Gastrocnemius medialis (tissue), 4 donors: ENCODE measurements at places on chromosomes 2 and 18. TPM values are rescaled to one million over a fixed set of nuclear protein-coding genes. Genes with fewer than 3 reads are reported as not detected.

DNA sequence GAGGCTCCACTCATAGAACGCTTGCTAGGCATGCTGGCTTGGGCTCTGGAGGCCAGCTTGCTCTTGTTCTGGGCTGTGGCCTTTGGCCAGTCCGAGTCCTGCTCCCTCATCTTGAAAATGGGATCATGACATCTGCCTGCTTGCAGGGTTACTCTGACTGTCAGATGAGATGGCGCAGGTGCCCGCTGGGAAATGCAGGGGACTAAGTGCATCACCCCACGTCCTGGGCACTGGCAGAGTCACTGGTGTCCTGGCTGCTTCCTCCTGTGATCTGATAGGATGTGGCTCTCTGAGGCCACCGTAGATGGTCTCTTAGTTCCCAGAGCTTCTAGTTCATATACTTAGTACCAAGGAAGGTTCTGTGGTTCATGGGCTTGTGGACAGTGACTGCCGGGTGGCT, 18.5 kb downstream of the LDLRAD4 start:
- no peak for DNase-seq
- no peaks in the 10 kb centered on the region for H3K27me3 ChIP-seq
- no peak overlapping the region for H3K27ac ChIP-seq
- no peaks in the 10 kb centered on the region for H3K36me3 ChIP-seq
- peaks cover 10% of the 10 kb centered on the region for H3K4me1 ChIP-seq
- H3K4me3 ChIP-seq = no peak overlapping the region

DNA sequence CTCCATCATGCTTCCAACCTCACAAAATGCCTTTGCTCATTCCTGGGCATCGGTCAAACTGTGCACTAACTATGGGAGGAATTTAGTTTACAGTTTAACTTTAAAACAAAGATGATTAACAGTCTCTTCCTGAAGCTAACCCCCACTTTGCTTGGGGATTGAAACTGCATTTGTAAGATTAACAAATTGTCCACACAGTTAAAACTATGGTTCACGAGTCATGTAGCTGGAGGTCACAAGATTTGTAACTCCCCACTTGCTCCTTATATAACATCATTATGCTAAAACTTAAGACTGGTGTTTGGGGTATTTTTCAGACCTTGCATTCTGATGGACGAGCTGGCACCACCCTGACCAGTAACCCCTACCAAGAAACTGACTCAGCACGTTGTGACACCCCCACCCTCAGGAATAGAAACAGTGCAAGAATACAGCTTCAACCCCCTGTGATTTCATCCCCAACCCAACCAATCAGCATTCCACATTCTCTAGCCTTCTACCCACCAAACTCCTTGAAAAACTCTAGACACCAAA, 252.3 kb downstream of the MBD5 start:
- DNase-seq = no peak
- no peaks in the 10 kb centered on the region for H3K36me3 ChIP-seq
- no peaks in the 10 kb centered on the region for H3K27me3 ChIP-seq

DNA sequence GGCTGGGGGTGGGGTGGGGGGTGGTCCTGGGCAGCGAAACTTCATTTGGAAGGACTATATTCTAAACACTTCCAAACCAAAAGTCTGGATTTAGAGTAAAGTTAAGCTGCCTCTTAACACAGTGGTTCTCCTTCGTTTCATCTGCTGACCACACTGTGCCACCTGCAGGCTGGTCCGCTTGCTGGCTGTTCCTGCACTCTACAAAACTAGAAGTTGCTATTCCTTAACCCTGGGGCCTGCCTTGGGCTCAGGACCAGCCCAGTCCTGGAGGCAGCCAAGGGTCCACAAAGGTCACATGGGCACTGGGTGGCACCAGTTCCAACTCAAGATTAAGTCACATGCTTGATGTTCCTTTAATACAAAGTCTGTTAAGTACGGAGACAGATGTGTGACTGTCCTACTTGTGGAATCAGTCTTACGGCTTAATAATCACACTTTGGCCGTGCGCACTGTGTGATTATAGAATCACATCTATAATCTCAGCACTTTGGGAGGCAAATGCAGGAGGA, 195.4 kb downstream of the FAM210A start:
- no peaks in the 10 kb centered on the region for H3K36me3 ChIP-seq
- DNase-seq = peak; percentile 57
- no peaks in the 10 kb centered on the region for H3K27me3 ChIP-seq
- no peak overlapping the region for H3K4me3 ChIP-seq
- no peak overlapping the region for H3K27ac ChIP-seq

GRCh38 chr18:50143294-50143693, 51.7 kb downstream of the MYO5B start:
- H3K27me3 ChIP-seq = no peaks in the 10 kb centered on the region
- H3K27ac ChIP-seq = no peak overlapping the region
- no peaks in the 10 kb centered on the region for H3K36me3 ChIP-seq
- H3K4me1 ChIP-seq = no peaks in the 10 kb centered on the region
- DNase-seq = no peak

DNA sequence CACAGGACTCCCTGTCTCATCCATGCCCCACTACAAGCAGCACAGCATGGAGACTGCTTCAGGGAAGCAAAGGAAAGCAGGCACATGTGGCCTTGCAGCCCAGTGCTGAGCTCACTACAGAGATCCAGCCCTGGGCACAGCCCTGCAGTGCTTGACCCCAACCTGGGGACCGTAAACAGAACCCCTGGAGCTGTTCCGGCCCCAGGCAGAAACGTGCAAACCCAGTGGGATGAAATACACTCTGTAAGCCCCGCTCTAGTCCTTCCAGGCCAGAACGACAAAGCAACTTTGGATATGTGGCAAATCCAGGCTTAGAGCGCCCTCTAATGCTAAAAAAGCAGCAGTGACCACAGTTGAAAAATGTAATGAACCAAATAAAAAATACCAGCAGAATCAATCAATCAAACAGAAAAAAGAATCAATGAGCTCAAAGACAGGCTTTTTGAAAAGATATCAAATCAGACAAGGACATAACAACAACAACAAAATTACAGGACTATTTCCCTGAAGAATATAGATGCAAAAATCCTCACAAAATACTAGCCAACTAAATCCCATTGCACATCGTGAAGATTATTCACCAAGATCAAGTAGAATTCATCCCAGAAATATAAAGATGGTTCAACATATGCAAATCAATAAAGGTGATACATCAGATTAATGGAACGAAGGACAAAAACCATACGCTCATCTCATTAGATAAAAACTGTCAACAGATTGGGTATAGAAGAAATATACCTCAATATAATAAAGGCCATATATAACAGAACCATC, 45.6 kb downstream of the ZNF519 start:
- H3K36me3 ChIP-seq = no peaks in the 10 kb centered on the region
- H3K27me3 ChIP-seq = no peaks in the 10 kb centered on the region
- no peak for DNase-seq
- no peak overlapping the region for H3K27ac ChIP-seq
- H3K4me1 ChIP-seq = no peaks in the 10 kb centered on the region

GRCh38 chr2:197307933-197308521, 2.6 kb downstream of the ANKRD44 start:
- H3K27me3 ChIP-seq = no peaks in the 10 kb centered on the region
- peaks cover 40% of the 10 kb centered on the region for H3K4me1 ChIP-seq
- H3K36me3 ChIP-seq = no peaks in the 10 kb centered on the region
- DNase-seq = no peak
- no peak overlapping the region for H3K4me3 ChIP-seq
- peak overlapping the region; percentile 61 for H3K27ac ChIP-seq

DNA sequence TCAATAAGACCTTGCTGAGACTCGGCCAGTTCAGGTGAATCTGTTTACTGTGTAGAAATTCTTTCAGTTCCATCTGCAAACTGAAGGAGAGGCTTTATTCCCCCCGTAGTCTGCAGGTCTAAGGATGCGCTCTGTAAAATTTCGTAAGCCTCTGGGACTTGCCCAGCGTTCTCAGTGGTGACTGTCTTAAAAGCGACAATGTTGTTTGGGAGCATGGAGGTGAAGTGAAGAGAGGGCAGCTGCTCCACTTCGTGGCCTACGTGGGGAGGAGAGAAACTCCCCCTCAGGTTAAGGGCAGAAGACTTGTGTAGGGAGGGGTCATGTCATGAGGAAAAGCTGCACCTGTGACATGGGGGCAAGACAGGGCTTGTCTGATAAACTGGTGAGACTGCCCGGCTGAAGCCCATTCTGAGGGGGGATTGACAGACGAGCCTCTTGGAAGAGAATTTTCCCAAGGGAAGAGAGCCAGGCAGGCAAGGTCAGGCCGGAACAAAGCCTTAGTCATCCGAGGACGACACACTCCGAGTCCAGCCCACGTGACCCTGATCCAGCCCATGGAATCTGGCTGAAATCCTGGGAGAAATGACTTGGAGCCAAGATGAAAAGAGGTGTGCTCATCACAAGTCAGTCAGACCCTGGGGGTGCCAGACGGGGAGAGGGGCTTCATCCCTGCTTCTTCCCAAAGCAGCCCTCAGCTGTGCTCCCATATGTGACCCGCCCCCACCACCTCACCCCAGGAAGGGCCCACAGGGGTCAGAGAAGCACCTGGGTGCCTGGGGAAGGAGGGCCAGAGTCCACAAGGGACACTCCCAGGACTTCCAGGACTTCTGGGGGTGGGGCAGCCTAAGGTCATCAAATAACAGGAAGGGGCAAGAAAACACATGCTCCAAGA, 88.5 kb upstream of the SH3BP4 start:
- no peaks in the 10 kb centered on the region for H3K36me3 ChIP-seq
- H3K27me3 ChIP-seq = no peaks in the 10 kb centered on the region
- DNase-seq = no peak
- H3K4me3 ChIP-seq = no peak overlapping the region

DNA sequence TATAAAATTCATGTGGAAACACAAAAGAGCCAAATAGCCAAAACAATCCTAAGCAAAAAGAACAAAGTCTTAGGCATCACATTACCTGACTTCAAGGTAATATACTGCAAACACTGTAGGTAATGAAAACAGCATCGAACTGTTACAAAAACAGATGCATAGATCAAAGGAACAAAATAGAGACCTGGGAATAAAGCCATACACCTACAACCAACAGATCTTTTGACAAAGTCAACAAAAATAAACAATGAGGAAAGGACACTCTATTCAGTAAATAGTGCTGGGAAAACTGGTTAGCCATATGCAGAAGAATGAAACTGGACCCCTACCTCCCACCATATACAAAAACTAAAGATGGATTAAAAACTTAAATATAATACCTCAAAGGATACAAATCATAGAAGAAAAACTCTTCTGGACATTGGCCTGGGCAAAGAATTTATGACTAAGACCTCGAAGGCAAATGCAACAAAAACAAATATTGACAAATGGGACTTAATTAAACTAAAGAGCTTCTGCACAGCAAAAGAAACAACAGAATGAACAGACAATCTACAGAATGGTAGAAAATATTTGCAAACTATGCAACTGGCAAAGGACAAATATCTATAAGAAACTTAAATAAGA, 218.0 kb downstream of the PHLPP1 start:
- no peak for DNase-seq
- H3K27me3 ChIP-seq = no peaks in the 10 kb centered on the region
- H3K36me3 ChIP-seq = no peaks in the 10 kb centered on the region
- no peak overlapping the region for H3K4me3 ChIP-seq

DNA sequence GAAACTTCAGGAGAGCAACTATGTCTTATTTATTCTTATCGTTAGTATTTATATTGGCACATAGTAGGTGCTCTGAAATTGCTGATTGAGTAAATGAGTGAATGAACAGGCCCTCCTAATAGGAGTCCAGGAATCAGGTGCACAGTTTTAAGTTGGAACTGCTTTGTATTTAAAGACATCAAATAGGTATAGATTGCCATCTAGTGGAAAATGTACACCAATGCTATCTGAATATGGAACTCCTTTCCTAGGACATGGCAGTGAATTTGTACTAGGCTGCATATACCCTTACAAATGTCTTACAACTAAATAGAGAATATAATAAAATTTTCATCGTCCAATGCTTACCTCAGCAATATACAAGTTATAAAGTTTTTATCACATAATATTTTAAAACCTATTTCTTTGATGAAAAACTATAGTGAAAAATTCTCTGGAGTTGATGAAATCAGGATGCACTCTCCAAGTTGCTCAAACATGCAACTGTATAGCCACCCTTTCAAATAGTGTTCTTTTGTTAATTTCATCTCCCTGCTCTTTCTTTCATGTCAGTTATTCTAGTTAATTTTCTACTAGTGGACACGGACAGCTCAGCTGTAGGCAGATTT, 318.9 kb upstream of the SYT4 start:
- no peak overlapping the region for H3K4me3 ChIP-seq
- no peaks in the 10 kb centered on the region for H3K4me1 ChIP-seq
- no peaks in the 10 kb centered on the region for H3K36me3 ChIP-seq

- DNase-seq = peak; percentile 16
- no peak overlapping the region for H3K27ac ChIP-seq
- H3K4me1 ChIP-seq = no peaks in the 10 kb centered on the region
Observed at GRCh38 chr2:108492364-108492763, 41.9 kb upstream of the LIMS1 start.

GRCh38 chr2:75064691-75065396, 106.4 kb downstream of the POLE4 start:
- no peaks in the 10 kb centered on the region for H3K36me3 ChIP-seq
- peak; percentile 19 for DNase-seq
- no peak overlapping the region for H3K4me3 ChIP-seq
- H3K4me1 ChIP-seq = no peaks in the 10 kb centered on the region

- H3K4me3 ChIP-seq = no peak overlapping the region
- H3K27ac ChIP-seq = no peak overlapping the region
- no peaks in the 10 kb centered on the region for H3K27me3 ChIP-seq
- no peak for DNase-seq
- H3K36me3 ChIP-seq = no peaks in the 10 kb centered on the region
Observed at GRCh38 chr2:237818066-237818473, 19.5 kb downstream of the RBM44 start.

DNA sequence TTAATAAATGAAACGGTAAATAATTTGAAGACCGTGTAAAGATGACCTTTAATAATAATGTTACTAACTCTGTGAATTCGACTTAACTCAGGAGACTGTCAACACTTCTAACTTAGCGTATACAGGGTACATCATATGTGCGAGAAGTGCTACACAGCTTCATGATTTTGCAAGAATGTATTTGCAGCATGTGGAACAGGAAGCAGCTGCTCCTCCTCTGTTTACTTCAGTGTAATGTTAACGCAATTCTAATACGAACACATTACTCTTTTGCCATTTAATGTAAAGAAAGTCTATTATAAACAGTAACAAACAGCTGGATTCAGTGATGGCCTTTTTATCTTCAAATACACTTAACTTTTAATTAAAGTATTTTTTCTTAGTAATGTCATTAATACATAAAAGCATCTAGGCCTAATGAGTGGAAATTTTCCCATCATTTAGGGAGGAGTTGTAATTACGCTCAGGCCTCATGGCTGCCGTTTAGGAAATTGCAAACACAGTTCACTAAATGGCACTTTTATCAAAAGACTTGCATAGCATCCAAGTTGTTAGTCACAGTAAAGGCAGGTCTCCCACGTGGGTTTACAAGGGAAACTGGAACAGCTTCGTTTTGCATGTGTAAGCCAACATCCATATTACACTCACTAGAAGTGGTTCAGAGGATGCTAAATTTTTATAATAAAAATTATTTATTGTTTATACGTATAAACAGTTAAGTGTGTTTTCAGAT, 635.7 kb downstream of the FBXO15 start:
- no peak overlapping the region for H3K4me3 ChIP-seq
- DNase-seq = no peak
- no peaks in the 10 kb centered on the region for H3K36me3 ChIP-seq
- H3K4me1 ChIP-seq = no peaks in the 10 kb centered on the region
- no peaks in the 10 kb centered on the region for H3K27me3 ChIP-seq

GRCh38 chr2:9142551-9143263, 63.9 kb upstream of the ASAP2 start:
- DNase-seq = peak; percentile 69
- no peaks in the 10 kb centered on the region for H3K27me3 ChIP-seq
- no peaks in the 10 kb centered on the region for H3K36me3 ChIP-seq
- H3K27ac ChIP-seq = peak overlapping the region; percentile 27

GCA gene
- total RNA-seq = 7.4 TPM

ZNF638 gene
- 152 TPM for total RNA-seq

C2orf66 gene
- total RNA-seq = not detected

PLCD4 gene
- total RNA-seq = 51.3 TPM

ASPRV1 gene
- 0.80 TPM for total RNA-seq
